ACHN (cell line): ENCODE measurements at places on chromosomes 1 and 21.
A peak's percentile ranks its signal among the peaks of the same experiment; 100 is the strongest.

GRCh38 chr1:232428786-232429530 lies 201.0 kb downstream of the SIPA1L2 start:
- no peak for DNase-seq

DNA sequence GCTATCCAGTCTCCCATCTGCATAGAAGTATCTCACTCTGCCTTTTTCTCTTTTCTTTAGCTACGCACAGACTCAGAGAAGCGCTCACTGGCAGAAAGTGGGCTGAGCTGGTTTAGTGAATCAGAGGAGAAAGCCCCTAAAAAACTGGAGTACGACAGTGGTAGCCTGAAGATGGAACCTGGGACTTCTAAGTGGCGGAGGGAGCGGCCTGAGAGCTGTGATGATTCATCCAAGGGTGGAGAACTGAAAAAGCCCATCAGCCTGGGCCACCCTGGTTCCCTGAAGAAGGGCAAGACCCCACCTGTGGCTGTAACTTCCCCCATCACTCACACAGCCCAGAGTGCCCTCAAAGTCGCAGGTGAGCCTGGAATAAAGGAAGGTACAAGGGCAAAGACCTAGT lies 48.0 kb upstream of the IPO9 start:
- DNase-seq = no peak

GRCh38 chr1:220906561-220907334 lies 27.5 kb downstream of the HLX start:
- no peak for DNase-seq

DNA sequence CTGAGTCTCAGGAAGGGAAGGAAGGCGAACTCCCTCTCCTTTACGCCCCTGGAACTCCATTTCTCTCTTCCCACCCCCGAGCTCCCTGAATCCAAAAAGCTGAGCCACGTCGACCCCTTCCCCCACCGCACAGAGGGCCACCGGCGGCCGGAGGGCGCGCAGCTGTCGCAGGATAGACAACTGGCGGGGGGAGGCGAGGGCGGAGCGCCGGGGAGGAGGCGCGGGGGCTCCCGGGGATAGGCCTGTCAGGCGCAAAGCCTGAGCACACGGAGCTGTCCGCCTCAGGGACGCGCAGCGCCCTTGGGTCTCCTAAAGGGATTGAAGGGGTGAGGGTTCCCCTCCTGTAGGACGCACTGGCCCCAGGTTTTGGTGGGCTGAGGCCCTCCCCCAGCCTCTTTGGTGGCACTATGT lies 752 bp upstream of the ACTA1 start:
- DNase-seq = no peak

GRCh38 chr21:28654406-28654805 lies 338.3 kb downstream of the LTN1 start:
- no peak for DNase-seq

DNA sequence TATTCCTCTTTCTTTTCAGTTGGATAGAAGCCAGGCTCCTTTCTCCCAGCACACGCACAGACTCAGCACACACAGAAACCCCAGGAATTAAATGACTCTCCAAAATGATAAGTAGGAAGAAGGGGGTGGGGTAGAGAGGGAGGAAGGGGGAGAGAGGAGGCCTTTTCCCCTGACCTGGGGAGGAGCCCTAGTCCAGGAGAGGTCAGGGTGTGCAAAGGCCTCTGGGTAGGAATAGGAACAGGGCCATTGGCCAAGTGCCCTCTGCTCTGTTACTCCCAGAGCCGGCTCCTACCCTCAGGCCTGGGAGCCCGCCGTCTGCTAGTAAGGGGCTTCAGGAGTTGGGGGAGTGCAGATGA lies 35.6 kb upstream of the PUM1 start:
- DNase-seq = no peak

DNA sequence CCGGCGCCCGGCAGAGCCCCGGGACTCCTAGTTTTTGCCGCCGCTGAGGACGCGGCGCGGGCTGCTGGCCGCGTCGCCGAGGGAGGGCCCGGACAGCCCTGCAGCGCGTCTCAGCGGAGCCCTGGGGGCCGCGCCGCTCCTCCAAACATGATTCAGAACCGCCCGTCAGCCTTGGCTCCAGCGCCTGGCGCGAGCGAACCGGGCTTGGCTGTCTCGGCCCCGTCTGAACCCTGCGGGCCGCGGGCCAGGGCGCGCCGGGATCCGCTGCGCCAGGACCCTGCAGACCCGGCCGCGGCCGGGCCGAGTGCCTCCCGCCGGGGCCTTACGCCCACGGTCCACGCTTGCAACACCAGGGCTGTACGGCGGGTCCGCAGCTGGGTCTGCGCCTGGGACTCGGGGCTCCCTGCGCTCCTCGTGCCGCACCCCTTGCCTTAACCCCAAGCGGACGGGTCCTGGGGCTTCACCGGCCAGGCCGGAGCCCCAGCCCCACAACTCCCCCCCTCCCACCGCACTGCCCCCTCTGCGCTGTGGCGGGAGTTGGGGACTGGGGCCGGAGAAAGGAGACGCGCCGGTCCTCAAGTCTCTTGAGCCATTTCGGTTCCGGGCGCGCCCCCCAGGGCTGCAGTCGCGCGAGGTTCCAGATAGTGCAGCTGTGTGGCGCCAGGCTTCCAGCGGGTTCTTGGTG lies 48.4 kb upstream of the CD34 start:
- peak; percentile 32 for DNase-seq

GRCh38 chr1:155008015-155008941 lies 5.7 kb downstream of the ZBTB7B start:
- DNase-seq = no peak

DNA sequence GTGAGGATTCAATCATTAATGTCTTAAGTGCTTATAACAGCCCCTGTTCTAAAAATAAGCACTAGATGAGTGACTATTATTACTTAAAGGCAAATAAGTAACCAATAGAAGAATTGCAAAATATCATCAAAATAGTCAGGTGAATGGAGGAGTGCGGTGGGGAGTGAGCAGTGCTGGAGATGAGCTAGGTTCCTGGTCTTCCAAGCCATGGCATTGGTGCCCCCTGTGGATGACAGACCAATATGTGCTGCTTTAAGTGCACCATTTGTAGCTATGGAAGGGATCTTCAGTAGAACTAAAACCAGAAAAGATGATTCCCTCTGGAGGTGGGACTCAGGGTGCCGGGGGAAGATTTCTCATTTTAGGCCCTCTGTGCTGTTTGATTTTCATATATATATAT lies 46.1 kb upstream of the SLC30A1 start:
- peak; percentile 57 for DNase-seq

GRCh38 chr1:53431805-53432565 lies 27.2 kb upstream of the DMRTB1 start:
- DNase-seq = no peak

DNA sequence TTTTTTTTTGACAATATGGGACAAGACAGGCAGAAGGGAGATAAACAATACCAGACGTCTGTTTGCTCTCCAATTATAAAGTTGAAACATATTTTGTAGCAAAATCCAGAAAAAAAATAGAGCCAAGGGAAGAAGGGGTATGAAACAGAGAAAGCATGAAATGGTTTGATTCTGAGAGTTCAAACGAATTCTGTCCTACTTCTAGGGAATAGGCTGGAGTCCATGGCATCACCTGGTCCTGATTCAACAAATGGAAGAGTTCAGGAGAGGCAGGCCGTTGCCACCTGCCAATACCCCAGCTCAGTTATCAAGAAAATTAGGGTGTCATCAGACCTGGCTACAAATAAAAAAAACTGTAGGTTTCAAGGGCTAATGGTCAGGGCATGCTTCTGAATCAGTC lies 71.8 kb downstream of the CLSTN1 start:
- no peak for DNase-seq

DNA sequence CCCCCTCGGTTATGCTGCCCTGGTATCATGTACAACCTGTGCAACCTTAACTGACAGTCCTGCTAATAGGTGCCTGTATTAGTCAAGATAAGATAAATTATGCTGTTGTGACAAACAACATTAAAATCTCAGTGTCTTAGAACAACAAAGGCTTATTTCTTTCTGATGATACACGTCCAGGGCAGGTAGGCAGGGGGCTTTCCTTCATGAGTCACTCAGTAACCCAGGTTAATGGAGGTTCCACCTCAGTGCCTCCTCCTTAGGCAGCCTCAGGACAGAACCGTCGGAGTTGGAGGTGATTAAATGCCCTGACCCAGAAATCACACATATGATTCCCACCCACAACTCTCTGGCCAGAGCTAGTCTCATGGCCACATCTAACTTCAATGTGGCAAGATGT lies 94.6 kb upstream of the CASZ1 start:
- no peak for DNase-seq

- peak; percentile 46 for DNase-seq
Measured at GRCh38 chr1:53959664-53960250, 13.6 kb downstream of the LRRC42 start.

GRCh38 chr21:27570306-27570868 lies 603.5 kb upstream of the ADAMTS5 start:
- peak; percentile 94 for DNase-seq

GRCh38 chr1:219659005-219659600 lies 46.2 kb upstream of the ZC3H11B start:
- DNase-seq = no peak
